ENCODE measurements at places on chromosomes 7 and 10.

DNA sequence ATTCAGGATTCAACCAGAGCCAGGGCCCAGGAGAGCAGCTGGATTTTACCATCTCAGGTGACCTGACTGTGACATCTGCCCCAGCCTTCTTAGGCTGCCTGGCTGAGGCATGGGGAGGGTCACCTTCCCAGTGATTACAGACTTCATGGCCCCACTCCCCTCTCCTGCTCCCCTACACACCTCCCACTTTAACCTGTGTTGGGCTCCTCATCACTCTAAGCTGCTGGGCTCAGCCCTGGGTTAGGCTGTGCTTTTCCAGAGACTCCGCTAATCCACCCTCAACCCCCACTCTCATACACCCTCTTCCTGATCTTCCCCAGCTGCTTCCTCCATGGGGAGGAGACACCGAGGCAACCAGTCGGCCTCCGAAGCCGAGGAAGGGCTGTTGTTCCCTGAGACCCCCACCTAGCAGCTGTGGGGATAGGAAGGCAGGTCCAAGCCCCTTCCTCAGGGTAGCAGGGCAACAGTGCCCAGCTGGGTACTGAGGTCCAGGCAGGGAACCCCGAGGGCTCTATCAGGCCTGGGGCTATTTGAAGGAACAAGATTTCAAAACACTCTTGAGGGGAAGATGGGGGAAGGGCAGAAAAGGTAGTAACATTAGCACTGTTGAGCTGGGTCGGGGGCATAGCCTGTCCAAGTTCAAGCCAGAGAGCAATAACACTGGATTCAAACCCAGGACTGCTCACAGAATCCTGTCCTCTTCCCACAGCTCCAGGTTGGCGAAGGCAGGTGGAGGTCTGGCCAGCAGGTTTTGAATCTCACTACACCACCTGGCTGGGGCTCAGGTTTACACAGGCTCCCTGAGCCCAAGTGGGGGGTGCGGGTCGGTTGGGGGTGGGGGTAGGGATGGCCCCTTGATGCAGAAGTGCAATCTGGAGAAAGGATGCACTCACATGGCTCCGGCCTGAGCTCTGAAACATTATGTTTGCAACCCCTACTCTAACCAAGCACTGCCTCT is 1.8 kb downstream of the IMPDH1 start:
- DNase-seq, result no peak

DNA sequence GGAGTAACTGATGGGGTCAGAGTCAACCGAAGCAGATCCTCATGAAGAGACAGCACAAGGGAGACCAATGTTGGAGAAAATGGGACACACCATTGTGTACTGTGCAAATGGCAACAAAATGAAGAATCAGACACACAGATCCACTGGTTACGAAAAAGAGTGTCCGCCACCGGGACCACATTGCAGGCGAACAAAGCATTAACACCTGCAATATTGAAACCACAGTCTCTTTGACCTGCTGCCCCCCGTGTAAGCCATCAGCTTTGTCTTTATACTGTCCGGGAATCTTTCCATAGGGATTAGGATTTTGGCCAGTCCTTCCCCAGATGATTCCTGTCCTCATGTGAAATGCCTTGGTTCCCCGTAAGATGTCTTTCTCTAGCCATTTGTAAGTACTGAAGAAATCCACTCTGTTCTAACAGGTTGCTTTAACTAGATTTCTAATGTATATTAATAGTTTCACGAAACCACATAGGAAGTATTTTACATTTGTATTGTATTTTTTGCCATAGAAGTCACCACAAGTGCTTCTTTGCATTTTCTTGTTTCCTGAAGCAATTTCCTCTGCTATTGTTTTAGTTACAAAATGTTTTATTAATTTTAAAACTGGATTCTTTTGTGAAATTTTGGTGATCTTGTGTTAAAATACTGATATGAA is 140.8 kb upstream of the NFE2L3 start:
- no peak for DNase-seq

GRCh38 chr10:15865304-15865703 is 5.0 kb upstream of the MINDY3 start:
- DNase-seq, result no peak

- DNase-seq, result no peak
Observed at GRCh38 chr10:35493196-35494118, 111.7 kb upstream of the GJD4 start.

GRCh38 chr10:129505500-129506075 is 38.5 kb downstream of the MGMT start:
- DNase-seq, result no peak

GRCh38 chr10:132412316-132413192 is 15.6 kb downstream of the PWWP2B start:
- no peak for DNase-seq

GRCh38 chr10:103958996-103959395 is 7.9 kb upstream of the SLK start:
- DNase-seq, result no peak

GRCh38 chr10:79001082-79001885 is 67.5 kb upstream of the ZMIZ1 start:
- DNase-seq, result no peak

Measured in activated CD4-positive, alpha-beta T cell treated with anti-CD3 and anti-CD28 coated beads, Interleukin-2, amount 50 U/mL, for 48 hours (primary cell).